D721Med (cell line): ENCODE measurements at places on chromosomes 4 and X.

DNA sequence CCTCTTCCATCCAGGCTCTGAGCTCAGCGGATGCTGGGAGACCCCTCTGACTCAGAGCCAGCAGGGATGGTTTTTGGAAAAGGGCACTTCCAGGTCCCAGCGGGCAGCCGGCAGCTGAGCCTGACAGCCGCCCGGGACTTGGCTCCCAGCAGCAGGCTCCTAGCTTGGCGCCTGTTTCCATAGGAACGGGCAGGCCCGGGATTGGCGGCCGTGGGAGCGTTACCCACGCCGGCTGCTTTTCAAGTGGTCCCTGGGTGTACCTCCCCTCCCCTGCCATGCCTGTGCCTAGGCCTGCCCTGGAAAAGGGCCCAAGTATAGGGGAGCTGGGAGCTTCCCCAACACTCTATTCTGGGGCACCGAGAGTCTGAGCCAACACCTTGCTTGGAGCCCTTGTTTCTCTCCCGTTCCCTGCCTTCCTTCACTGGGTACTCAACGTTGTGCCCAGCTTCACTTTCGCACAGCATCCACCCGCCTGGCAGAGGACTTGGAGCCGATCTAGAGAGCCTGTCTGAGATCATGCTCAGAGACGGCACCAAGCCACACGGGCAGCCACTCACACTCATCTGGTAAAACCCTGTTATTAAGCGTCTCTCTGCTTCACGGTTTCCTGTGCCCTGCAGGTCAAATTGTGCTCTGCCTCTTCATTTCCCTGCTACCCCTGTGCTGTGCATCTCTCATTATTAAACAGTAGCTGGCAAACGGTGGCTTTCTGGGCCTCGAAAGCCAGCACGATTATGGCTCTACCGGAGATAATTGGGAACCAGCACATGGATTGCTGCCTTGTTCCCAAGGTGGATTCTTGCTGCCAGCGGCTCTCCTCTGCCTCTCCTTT, 521.5 kb downstream of the BCOR start:
- no peak for DNase-seq

DNA sequence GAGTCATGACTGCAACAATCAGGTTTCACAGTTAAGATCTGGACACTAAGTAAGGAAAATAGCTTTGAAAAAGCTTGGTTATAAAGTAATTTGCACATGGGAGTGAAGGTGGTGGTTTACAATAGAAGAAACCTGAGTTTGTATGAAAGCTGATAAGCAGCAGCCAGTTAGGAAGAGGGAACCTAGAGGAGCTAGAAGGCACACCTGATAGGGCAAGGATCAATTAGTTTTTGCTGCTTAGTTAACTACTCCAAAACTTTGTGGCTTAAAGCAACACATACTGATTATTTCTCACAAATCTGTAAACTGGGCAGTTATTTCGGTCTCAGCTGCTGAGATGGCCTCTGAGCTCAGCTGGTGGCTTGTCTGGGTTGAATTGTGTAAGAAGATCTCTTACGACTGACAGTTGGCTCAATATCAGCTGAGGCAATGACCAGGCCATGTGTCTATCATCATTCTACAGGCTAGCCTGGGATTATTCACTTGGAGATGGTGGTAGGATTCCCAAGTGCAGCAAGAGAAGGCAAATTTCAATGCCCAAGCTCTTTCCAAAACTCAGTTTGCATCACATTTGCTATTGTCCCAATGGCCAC, 255.0 kb upstream of the PITX2 start:
- no peak for DNase-seq

DNA sequence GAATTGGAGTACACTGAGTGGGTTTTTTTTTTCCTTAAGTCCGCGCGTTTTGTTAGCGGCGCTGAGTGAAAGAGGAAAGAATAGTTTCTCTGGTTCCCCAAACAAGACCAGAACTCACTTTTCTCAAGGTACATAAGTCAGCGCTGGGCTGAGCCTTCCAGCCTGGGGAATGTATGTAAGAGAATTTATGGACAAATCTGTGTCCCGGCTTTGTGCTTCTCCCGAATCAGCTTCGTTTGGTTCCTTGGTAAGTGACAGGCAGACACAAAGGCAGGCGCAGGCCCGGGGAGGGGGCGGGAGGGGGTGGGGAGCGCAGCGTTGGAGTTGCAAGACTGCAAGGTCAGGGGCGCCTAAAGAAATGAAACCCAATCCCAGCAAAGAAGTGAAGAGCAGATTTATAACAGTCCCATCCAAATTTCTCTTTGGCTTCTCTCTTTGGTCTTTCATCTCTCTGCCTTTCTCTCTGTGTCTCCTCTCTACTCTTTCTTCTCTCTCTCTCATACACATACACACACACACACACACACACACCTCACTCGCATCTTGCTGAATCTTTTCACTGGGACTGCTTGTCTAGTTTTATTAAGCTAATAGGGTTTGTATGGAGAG, 981 bp downstream of the TET2 start:
- no peak for DNase-seq

GRCh38 chr4:70801265-70801809, 38.4 kb downstream of the GRSF1 start:
- DNase-seq = no peak

GRCh38 chr4:180809439-180809838, 1433.8 kb upstream of the TENM3 start:
- no peak for DNase-seq

- DNase-seq = no peak
These were observed 198.8 kb downstream of the SLC4A4 start for GRCh38 chr4:71537551-71538065.

DNA sequence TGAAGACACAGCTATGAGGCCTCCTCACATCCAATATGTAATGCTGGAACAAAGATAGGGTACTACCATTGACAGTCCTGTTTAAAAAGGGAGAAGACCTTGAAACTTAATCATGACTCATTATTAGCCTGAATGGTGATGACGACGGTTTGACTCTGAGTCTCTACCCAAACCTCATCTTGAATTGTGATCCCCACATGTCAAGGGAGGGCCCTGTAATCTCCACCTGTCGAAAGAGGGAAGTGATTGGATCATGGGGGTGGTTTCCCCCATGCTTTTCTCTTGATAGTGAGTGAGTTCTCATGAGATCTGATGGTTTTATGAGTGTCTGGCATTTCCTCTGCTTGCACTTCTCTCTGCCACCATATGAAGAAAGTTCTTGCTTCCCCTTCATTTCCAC, 395.3 kb upstream of the CPEB2 start:
- DNase-seq = no peak

- no peak for DNase-seq
These were observed 1384.4 kb upstream of the PCDH10 start for GRCh38 chr4:131764730-131765129.

DNA sequence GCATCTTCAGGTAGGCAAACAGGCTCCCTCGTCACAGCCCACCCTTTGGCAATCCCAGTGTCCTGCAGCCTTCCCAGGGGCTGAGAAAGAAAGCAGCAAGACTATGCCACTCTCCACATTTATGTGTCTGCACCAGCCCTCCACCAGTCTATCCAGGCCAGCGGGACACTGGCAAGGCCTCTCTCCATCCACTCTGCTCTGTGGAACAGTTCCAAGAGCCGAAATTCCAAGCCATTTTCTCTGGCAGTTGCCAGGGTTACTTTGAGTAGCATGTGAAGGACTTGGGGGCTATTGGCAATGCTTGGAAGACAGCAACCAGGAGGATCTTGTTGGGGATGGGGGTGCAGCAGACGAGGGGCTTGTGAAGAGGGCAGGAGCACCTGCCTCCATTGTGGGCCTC, 52.1 kb downstream of the TSC22D3 start:
- DNase-seq = no peak

- DNase-seq = no peak
These were observed 725.7 kb downstream of the FSTL5 start for GRCh38 chr4:161438096-161438495.

DNA sequence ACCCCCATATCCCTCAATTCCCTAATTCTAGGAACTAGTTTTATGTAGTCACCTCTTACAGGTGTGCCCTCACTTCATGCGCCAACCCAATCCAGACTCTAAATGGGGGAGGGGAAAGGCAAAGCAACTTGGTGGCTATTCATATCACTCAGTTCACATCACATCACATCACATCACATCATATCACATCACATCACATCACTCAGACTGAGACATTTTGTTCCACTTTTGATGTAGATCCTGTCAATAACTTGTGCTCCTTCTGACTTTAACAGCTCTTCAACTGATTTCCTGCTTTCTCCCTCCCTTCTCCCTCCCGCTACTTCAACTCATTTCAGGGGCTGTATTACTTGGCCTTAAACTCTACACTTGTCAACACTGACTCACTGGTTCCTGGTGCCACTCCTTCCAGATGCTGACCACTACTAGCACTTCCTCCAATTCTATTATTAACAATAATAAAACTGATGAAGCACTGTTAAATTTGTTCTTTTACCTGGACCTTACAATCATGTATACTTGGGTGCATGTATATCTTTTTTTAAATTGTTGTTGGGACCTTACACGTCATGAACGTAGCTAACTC, 29.1 kb upstream of the PLS3 start:
- no peak for DNase-seq

- no peak for DNase-seq
These were observed 4.7 kb downstream of the HAND2 start for GRCh38 chr4:173525118-173526011.

GRCh38 chrX:71095981-71096759, 519 bp downstream of the FOXO4 start:
- DNase-seq = peak; percentile 32

- no peak for DNase-seq
These were observed 88.9 kb upstream of the FAT4 start for GRCh38 chr4:125225806-125226205.

DNA sequence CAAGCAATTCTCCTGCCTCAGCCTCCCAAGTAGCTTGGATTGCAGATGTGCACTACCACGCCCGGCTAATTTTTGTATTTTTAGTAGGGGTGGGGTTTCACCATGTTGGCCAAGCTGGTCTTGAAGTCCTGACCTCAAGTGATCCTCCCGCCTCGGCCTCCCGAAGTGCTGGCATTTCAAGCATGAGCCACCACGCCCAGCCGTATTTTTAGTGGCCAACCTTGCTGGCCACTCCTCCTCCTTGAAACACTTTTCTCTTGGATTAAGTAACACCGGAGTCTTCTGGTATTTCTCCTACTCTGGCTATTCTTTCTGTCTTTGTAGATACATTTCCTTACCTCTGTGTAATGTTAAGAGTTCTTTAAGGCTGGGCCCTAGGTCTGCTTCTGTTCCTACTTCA, 11.1 kb upstream of the RPL39 start:
- no peak for DNase-seq

DNA sequence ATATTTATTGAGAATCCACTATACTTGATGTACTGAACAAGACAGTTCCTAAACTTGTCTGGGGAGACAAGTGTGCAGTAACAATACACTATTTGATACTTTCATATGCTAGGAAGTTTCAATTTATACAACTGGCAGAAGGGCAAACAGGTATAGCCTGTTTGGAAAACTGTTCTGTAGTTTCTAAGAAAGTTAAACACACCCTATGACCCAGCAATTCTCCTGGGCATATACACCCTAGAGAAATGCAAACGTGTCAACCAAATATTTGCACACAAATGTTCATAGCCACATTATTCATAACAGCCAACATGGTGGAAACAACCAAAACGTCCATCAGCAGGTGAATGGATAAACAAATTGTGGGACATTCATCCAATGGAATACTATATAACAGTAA, 64.0 kb upstream of the BRS3 start:
- no peak for DNase-seq

GRCh38 chr4:173370477-173371291, at the start of gene SAP30:
SAP30 (plus strand) TSS chr4:173370954; CDS start chr4:173371183, 229 bp downstream.
- peak; percentile 57 for DNase-seq

DNA sequence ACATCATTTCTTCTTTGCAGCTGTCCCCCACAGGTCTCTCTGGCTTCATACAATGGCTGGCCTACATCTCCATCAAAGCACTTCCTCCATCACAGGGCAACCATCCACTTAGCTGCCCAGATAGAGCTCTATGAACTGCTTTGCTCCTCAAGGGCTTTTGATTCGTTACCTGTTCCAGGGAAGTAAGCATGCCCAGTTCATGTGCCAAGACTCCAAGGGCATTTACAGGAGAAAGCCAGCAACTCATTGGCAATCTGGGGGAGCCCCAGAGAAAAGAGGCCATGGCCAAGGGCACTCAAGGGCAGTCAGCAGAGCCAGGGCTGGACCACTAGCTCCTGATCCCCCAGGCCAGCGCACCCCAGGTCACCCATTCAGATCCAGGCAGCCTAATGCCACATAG, 24.5 kb upstream of the ZNF185 start:
- no peak for DNase-seq
